Hematopoietic multipotent progenitor cell treated with erythropoietin and hydrocortisone succinate and interleukin-3 and kit ligand, for 8 days (in vitro differentiated cells): ENCODE measurements at places on chromosomes 2 and 18.

- DNase-seq, result no peak
Observed at GRCh38 chr18:13281406-13281805, 62.8 kb downstream of the LDLRAD4 start.

GRCh38 chr2:108776475-108776874 lies 10.1 kb upstream of the CCDC138 start:
- no peak for DNase-seq

DNA sequence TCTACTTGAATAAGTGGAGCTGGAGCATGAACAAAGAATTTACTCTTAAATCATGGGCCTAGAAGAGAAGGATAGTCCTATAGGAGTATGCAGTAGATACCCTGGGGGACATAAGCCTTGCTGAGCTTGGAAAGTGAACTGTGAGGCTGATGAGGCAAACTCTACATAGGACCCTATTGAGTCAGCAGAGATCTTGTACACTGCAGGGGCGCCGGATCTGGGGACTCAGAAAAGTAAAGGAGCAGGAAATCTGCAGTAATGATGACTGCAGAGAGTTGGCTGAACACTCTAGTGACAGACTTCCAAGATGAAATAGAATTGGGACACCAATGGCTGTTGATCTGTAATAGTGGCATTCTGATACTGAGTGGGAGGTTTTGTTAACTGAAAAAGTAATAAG lies 543.7 kb downstream of the XIRP2 start:
- DNase-seq, result no peak

- DNase-seq, result no peak
Observed at GRCh38 chr2:191907091-191907490, 60.2 kb upstream of the CAVIN2 start.

DNA sequence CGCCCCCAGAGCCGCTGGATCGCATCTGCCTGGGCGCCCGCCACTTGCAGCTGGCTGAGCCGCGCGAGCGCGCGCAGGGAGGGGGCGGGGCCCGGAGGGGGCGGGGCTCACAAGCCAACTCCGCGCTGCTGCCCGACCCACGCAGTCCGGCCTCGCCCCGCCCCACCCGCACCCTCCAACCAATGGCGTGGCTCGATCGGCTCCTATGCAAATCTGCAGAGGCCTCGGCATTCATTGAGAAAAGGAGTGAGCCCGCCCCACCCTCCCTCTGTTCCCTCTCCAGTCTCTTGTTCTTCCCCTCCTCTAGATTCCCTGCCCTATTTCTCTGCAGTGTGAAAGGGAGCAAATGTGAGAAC lies at the start of gene ALK:
ALK (minus strand) TSS at position 27 of the 356 bp plus-strand sequence. CDS start 927 bp downstream, outside the sequence.
- DNase-seq, result peak; percentile 85
